ENCODE measurements at places on chromosomes 4 and X. TPM values are rescaled to one million over a fixed set of nuclear protein-coding genes. Genes with fewer than 3 reads are reported as not detected.
A peak's percentile ranks its signal among the peaks of the same experiment; 100 is the strongest.

- DNase-seq, result no peak
These were observed 45.6 kb upstream of the USP46 start for GRCh38 chr4:52704661-52705060.

- DNase-seq, result no peak
These were observed 81.5 kb upstream of the PACRGL start for GRCh38 chr4:20618731-20619130.

The IRF2 gene
- total RNA-seq, result 21.9 TPM

GRCh38 chr4:44985152-44985551 is 258.8 kb upstream of the GNPDA2 start:
- no peak for DNase-seq

DNA sequence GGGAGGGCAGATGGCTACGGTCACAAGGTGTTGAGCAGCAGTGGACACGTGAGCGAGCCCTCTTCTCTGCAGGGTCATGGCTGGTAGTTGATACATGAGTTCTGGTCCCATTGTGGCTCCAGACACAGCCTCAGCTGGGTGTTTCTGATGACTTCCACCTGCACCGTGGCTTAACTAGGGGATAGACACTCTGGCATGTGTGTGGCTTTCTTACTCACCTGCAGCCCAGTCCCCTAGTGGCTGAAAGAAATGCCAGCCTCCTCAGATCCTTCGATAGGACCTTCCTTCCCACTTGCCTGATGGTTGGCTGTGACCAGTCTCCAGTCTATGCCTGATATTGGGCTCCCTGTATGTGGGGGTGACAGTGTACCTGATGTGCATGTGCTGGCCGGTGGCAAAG is 5.0 kb downstream of the GPR78 start:
- no peak for DNase-seq

The PORCN gene
- 3.3 TPM for total RNA-seq

GRCh38 chr4:138861135-138861534 is 154.4 kb upstream of the NOCT start:
- peak; percentile 62 for DNase-seq

- no peak for DNase-seq
These were observed 660 bp upstream of the COL25A1 start for GRCh38 chr4:109303140-109303496.

- DNase-seq, result peak; percentile 66
These were observed 315.0 kb upstream of the NR3C2 start for GRCh38 chr4:148757171-148757570.

- DNase-seq, result no peak
These were observed 278.4 kb upstream of the AGTR2 start for GRCh38 chrX:115892056-115892708.

GRCh38 chr4:187491286-187491685 is 504.3 kb upstream of the ZFP42 start:
- DNase-seq, result no peak

DNA sequence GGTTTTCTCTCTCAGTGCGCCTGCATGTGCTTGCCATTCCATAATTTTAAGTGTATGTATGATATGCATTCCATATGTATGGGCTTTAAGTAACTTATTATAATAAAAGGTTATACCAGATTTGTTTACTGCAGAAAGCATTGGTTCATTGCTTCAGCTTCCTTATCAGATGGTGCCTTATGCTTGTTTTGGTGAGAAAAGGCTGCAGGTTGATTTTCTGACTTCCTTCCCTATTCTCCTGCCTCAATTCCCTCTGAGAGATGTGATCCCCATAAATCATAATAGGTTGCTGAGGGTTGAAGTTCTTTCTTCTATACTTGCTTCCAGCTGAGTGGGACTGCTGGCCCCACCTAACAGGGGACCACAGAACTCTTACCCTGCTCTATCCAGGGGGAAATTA is 10.3 kb upstream of the CEP135 start:
- no peak for DNase-seq

- DNase-seq, result no peak
These were observed 31.5 kb upstream of the STOX2 start for GRCh38 chr4:183873409-183874185.

DNA sequence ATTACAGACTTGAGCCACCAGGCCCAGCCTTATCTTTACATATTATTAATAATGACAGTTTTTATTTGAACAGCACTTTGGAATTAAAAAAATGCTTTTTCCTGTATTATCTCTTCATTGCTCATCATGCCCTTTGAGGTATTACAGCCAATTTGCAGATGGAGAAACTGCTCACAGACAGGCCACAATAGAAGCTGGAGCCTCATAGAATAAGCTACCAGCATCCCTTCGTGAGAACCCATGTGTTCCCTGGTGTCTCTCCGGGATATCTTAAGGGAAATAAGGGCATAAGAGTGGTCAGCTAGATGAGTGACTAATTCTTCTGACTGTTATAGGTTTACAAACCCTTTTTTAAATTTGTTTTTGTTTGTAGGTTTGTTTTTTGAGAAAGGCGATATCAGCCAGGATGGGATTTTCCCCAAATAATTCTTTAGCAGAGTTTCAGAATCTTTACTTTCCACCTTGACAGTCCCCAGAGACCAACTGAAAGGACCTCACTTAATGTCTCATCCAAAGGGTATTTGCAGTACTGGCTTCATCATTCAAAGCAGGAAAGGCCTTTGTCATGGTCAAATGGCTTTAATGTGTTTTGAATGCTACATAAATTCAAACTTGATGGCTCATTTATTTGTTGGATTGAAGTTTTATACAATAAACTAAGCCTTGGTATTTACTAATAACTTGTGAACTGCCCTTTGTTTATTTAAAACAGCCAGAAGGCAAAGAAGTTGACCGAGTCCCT is 48.0 kb upstream of the SOD3 start:
- no peak for DNase-seq

GRCh38 chr4:183183906-183184535 is 85.0 kb downstream of the WWC2 start:
- no peak for DNase-seq

- DNase-seq, result no peak
These were observed 74.6 kb downstream of the ANAPC4 start for GRCh38 chr4:25451676-25452075.

GRCh38 chrX:154481195-154481594 is 2.1 kb upstream of the LAGE3 start:
- DNase-seq, result no peak

- DNase-seq, result peak; percentile 34
These were observed 487 bp downstream of the TBCK start for GRCh38 chr4:106315476-106315967.

DNA sequence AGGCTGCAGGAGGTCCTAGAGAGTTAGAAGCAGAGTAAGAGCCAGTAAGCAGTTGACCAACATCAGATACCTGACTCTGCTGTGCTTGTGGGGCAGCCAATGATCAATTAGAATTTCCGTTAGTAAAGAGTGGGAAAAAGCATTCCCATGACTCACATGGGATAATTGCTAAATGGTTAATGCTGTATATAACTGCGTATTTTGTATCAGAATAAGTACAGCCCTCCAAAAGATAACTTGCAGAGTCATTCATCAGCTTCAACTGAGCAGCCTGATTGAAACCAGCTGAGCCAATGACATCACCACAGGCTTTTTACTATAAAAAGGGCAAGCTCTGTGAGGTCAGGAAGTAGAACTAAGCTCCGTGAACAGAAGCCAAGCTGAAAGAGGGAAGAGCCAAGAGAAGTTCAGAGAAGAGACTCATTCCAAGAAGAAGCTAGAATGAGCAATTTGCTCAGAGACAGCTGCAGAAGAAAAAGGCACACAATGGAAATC is 67.9 kb downstream of the PPP3CA start:
- DNase-seq, result peak; percentile 97

DNA sequence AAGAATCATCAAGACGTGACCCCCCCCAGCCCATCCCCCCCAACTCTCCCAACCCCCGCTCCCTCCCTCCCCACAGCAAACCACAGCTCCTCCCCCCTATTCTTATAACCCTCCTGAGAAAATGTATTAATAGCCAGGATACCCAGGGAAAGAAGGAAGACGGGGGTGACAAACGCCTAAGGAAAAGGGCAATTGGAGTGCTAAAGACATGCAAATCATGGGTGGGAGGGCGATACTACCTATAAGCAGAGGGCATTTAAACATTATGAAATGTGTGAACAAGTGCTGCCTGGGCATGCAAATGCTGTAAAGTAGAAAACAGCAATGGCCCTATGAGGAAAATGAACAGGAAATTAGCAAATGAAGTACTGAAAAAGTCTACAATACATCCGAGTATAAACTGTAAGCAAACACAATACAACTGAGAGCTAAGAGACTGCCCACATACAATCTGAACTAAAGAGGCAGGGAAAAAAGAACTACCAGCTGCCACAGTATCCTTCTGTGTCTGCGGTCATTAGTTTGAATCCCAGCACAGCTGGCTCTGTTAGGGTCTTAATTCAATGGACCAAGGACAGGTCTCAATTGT is 2.4 kb downstream of the CXXC4 start:
- DNase-seq, result no peak

- no peak for DNase-seq
These were observed 68.6 kb upstream of the QRFPR start for GRCh38 chr4:121449416-121449815.

The PDZD4 gene
- total RNA-seq, result 0.28 TPM

- no peak for DNase-seq
These were observed 45.5 kb upstream of the PRKG2 start for GRCh38 chr4:81260443-81261101.

DNA sequence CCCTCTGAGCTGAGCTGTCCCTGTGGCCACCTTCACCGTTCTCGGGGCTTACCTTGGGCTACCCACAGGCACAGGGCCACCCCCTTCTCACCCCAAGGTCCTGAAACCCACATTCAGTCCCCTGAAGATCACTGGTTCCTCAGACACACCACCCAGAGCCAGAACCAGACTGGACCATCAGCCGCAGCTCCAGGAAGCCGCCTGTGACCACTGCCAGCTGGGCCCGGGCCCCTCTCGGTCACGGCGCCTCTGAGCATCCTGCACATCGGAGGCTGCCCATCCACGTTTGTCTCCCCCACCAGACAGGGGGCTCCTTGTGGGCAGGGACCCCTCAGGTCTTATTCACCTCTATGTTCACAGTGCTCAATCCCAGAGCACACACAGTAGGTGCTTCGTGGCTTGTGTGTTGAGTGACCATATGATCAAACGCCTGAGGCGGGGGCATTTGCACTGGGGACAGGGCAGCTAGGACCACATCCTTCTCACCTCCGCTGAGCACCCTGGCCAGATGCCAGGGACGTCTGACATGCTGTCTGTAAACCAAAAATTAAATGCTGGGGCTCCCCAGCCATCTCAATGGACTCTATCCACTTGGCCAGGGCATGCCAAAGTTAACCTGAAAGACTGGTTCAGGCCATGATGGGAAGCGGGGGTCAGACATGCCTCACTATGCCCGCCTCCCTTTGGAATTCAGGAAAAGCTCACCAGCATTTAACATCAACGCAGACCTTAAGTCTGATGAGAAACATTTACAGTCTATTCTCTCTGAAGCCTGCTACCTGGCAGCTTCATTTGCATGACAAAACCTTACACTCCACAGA is 109.4 kb upstream of the AFAP1 start:
- DNase-seq, result no peak

The MAGEA11 gene
- total RNA-seq, result not detected

- DNase-seq, result peak; percentile 28
These were observed 662 bp downstream of the SLAIN2 start for GRCh38 chr4:48341776-48342605.

The ELF2 gene
- total RNA-seq, result 37.8 TPM

GRCh38 chrX:149638860-149639259 is 7.3 kb upstream of the TMEM185A start:
- peak; percentile 4 for DNase-seq

GRCh38 chrX:139762400-139763183 is 54.6 kb upstream of the MCF2 start:
- DNase-seq, result peak; percentile 44

DNA sequence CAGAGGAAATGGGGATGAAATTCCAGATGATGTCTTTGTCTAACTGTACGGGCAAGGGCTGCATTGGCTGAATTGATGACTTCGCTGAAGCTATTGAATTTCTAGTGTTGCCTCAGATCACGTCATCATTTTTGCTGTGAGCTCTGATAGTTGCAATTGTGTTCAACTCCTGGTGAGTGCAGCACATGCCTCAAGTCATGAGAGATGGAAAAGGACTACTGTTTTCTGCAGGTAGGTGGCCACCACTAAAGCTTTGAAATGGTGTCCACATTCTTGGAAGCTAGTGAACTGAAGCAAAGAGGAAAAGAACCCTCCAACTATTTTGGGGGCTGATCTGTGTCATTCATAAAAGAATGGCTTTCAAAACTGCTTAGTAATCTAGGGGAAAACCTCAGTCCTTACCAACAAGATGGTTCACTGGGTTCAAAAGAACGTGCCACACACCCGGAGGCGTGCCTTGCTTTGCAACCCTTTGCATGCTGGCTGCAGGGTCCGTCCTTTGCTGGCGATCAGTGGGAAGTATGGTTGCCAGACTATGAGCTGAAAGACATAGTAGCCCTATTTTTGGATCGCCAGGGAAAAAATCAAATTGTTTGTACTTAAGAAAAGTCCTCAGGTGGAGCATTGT is 88.1 kb upstream of the STOX2 start:
- no peak for DNase-seq

- DNase-seq, result peak; percentile 70
These were observed 57.5 kb downstream of the PCDH18 start for GRCh38 chr4:137474711-137475301.

The GAB1 gene
- 8.9 TPM for total RNA-seq

DNA sequence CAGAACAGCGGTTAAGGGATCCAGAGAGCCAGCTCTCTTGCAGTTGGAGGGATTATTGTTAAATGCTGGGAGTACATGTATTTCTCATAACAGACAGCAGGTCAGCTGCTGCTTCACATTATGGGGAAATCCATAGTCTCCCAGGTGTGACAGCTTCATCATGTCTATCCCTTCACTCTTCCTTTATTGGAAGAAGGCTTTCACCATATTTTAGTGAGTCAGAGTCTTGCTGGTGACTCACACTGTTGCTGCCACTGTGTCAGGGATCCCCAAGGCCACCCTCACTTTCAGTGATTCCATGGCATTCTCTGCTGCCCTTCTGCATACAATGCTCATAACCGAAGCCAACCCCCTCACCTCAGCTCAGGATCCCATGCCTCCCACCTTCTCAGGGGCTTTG is 32.9 kb upstream of the PAGE5 start:
- no peak for DNase-seq

GRCh38 chrX:1401611-1402430 is 9.9 kb upstream of the SLC25A6 start:
- no peak for DNase-seq

DNA sequence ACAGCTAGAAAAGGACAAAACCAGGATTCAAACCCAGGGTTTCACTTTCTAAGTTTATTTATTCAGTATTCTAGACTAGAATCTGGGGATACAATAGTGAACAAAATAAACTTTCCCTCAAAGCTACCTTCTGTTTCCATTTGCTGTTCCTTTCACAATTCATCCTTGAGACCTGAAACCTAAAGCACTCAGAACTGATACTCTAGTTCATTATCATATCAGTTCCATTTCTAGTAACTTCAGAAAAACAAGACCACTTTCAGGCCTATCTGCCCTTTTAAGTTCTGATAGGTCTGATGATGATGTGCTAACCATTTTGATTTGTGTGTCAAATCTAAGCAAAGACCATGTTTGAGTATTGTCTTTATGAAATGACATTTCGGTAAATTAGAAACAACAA is 7.8 kb upstream of the XK start:
- DNase-seq, result no peak

GRCh38 chr4:39834269-39834668 is 136.3 kb downstream of the UBE2K start:
- DNase-seq, result no peak

The PACRGL gene
- 15.8 TPM for total RNA-seq

The XPNPEP2 gene
- not detected for total RNA-seq
